ENCODE measurements at places on chromosomes 12 and 14. TPM values are rescaled to one million over a fixed set of nuclear protein-coding genes. Genes with fewer than 3 reads are reported as not detected.

DNA sequence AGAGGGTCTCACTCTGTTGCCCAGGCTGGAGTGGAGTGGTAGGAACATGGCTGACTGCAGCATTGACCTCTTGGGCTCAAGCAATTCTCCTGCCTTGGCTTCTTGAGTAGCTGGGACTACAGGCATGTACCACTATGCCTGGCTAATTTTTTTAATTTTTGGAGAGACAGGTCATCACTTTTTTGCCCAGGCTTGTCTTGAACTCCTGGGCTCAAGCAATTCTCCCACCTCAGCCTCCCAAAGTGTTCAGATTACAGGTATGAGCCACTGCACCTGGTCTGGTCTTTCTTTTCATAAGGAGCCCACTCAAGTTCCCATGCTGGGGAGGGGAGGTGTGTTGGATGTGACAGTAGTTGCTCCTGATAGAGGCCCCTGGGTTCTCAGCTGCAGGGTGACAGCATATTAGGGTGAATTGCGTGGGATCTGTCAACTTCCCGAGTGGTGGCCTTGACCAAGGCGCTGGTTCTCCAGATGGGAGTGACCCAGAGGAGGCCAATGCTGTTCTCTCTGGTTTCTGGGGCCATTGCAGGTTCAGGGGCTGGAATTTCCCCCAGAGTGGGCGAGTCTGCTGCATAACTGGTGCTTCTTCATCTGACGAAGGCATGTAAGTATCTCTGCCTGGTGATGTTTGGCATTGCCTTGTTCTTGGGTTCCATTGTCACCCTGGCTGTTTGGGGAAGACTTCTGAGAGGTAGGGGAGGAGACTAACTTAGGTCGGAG lies 52.4 kb upstream of the ESRRB start:
- DNase-seq: no peak

- DNase-seq: no peak
Observed at GRCh38 chr12:12985817-12986408, 14.2 kb downstream of the HEBP1 start.

GRCh38 chr12:32025906-32026305 lies 66.7 kb downstream of the RESF1 start:
- peak; percentile 66 for DNase-seq

DNA sequence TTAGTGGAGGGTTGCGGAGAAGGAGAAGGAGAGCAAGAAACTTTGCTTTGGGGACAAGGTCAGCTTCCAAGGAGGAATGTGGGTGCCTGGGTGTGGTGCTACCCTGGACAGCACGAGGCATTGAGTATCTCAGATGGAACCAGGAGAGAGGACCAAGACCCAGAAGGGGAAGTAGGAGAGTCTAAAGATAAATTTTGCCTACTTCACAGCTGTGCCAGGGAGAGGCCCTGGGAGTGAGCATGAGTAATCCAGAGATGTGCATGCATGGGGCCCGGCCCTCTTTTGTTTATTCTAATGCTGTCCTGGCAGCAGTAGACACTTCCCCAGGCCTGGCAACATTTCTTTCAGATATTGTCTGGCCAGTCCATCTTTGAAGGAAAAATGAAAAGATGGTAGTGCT lies 49.5 kb upstream of the GNPNAT1 start:
- no peak for DNase-seq

- no peak for DNase-seq
Observed at GRCh38 chr14:68225321-68225720, 405.7 kb downstream of the RAD51B start.

GRCh38 chr12:40208707-40209446 lies 15.9 kb upstream of the LRRK2 start:
- no peak for DNase-seq

CLEC4A gene
- total RNA-seq: 1.3 TPM

OASL gene
- total RNA-seq: 2.8 TPM

GPR162 gene
- total RNA-seq: 1.3 TPM

PTPN6 gene
- 221 TPM for total RNA-seq
